Thymus (tissue), 14 donors: ENCODE measurements at places on chromosomes 16 and 17. TPM values are rescaled to one million over a fixed set of nuclear protein-coding genes. Genes with fewer than 3 reads are reported as not detected.

ADAP2 gene
- 8.1 TPM for total RNA-seq

DNA sequence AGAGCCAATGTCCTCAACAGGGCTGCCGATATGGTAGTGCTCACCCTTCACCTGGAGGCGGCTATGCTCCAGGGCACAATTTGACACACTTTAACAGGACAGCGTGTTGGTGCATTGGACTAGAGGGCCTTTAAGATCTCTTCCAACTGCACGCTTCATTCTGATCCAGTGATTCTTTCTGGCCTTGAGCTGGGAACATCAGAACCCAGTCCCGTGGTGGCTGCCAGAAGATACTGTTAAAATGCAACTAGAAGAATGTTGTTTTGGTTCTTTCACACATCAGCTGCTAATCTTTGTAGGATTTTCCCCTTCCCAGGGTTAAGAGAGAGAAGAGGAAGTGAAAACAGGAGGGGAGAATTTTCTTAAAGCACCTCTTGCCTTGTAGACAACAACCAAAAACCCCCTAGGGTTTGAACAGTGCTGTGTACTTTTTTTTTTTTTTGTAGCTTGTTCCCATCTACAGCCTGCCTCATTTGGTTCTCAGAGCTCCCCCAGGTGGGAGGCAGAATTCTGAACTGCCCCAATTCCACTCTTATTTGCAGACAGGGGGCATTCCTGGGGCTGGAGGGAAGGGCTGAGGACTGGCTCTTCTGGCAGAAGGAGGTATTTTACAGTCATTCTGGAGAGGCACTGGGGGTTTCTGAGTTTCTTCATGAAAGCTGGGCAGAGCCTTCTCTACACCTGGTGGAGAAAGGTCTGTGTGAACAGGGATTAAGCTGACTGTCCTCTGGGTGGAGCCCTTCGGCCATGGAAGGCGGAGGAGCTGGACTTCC, 32.4 kb downstream of the SMARCE1 start:
- no peak overlapping the region for H3K4me3 ChIP-seq
- peak overlapping the region; percentile 61 for H3K27ac ChIP-seq
- peaks cover 50% of the 10 kb centered on the region for H3K4me1 ChIP-seq
- no peak for DNase-seq

MYH2 gene
- 0.09 TPM for total RNA-seq

DNA sequence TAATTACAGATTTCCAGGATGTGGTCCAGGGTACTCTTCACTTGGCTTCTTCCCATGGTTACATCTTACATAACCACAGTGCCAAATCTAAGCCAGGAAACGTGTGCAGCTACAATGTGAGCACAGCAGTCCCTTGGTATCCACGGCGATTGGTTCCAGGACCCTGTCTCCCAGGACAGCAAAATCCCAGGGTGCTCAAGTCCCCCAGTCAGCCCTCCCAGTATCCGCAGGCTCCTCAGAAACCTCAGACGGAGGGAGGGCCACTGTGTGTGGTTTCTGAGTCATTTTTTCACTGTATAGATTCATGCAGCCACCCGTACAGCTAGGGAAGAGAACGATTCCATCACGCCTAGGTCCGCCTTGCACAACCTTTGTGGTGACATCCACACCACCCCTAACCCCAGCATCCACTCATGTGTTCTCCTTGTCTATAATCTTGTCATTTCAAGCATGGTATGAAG, 11.1 kb upstream of the ATP2C2 start:
- no peak overlapping the region for H3K4me3 ChIP-seq
- H3K36me3 ChIP-seq: no peaks in the 10 kb centered on the region
- DNase-seq: no peak
- H3K27me3 ChIP-seq: no peaks in the 10 kb centered on the region
- no peak overlapping the region for H3K27ac ChIP-seq
- H3K4me1 ChIP-seq: no peaks in the 10 kb centered on the region

DNA sequence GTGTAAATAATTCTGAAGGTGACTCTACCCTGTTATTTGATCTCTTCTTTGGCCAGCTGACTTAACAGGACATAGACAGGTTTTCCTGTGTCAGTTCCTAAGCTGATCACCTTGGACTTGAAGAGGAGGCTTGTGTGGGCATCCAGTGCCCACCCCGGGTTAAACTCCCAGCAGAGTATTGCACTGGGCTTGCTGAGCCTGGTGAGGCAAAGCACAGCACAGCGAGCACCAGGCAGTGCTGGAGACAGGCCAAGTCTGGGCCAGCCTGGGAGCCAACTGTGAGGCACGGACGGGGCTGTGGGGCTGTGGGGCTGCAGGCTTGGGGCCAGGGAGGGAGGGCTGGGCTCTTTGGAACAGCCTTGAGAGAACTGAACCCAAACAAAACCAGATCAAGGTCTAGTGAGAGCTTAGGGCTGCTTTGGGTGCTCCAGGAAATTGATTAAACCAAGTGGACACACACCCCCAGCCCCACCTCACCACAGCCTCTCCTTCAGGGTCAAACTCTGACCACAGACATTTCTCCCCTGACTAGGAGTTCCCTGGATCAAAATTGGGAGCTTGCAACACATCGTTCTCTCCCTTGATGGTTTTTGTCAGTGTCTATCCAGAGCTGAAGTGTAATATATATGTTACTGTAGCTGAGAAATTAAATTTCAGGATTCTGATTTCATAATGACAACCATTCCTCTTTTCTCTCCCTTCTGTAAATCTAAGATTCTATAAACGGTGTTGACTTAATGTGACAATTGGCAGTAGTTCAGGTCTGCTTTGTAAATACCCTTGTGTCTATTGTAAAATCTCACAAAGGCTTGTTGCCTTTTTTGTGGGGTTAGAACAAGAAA, 5.1 kb downstream of the STH start:
- H3K27me3 ChIP-seq: peaks cover 4% of the 10 kb centered on the region
- H3K36me3 ChIP-seq: no peaks in the 10 kb centered on the region
- no peak for DNase-seq
- no peak overlapping the region for H3K4me3 ChIP-seq

DNA sequence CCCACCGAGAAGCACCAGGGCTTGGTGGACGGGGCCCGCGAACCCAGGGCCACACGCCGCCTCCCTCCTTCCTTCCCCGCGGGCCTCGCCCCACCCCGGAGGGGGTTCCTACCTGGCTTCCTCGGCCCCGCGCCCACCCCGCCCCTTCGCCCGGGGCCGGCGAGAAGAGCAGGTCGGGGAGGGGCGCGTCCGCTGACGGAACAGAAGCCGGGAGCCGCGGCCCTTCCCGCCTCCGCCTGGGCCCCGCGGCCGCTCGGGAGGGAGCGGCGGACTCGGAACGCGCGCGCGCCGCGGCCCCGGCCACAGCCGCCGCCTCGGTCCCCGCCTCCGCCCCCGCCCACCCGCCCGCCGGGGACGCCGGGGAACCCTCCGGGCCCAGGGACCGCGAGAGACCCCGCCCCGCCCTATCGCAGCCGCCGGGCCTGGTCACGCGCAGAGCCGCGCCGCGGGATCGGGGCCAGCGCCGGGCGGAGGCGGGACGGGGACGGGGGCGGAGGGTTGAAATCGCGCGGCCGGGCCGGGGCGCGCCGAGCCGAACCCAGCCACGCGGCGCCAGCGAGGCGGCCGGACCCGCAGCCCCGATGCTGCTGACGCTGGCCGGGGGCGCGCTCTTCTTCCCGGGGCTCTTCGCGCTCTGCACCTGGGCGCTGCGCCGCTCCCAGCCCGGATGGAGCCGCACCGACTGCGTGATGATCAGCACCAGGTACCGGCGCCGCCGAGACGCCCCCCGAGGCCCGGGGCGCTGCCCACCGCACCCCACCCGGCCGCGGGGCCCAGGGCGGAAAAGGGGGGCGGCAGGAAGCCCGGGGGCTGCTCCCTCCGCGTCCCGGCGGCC, at the start of gene TLCD3A:
Gene TLCD3A, plus strand, starts transcription at position 530 of the 835 bp plus-strand sequence. Its CDS starts 52 bp downstream, at position 582.
- H3K27me3 ChIP-seq: peaks cover 46% of the 10 kb centered on the region
- no peak for DNase-seq
- peak within 1 kb of the TSS; percentile 36 for H3K4me3 ChIP-seq
